ENCODE measurements at places on chromosomes 7 and 10. TPM values are rescaled to one million over a fixed set of nuclear protein-coding genes. Genes with fewer than 3 reads are reported as not detected.

SFTPA1 gene
- not detected for total RNA-seq

DNA sequence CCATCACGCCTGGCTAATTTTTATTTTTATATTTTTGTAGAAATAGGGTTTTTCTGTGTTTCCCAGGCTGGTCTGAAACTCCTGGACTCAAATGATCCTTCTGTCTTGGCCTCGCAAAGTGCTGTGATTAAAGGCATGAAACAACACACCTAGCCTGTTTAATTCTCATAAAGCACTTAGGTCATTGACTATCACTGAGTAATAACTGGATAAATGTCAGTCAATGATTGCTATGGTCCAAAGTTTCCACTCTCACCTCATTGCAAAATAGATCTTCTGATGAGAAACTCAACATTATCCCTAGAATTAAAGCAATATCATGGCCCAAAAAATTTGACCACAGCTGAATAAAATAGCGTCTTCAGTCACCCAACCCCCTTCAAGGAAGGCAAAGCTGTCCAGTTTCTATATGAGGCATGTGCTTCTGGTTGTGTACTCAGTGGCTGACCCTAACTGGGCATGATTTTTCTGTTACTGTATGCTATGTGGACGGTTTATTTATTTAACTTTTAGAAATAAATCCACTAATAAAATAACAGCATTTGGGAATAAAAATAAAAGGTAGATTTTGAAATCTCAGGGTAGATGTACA, 86.5 kb upstream of the LRRN3 start:
- no peak for DNase-seq

DNA sequence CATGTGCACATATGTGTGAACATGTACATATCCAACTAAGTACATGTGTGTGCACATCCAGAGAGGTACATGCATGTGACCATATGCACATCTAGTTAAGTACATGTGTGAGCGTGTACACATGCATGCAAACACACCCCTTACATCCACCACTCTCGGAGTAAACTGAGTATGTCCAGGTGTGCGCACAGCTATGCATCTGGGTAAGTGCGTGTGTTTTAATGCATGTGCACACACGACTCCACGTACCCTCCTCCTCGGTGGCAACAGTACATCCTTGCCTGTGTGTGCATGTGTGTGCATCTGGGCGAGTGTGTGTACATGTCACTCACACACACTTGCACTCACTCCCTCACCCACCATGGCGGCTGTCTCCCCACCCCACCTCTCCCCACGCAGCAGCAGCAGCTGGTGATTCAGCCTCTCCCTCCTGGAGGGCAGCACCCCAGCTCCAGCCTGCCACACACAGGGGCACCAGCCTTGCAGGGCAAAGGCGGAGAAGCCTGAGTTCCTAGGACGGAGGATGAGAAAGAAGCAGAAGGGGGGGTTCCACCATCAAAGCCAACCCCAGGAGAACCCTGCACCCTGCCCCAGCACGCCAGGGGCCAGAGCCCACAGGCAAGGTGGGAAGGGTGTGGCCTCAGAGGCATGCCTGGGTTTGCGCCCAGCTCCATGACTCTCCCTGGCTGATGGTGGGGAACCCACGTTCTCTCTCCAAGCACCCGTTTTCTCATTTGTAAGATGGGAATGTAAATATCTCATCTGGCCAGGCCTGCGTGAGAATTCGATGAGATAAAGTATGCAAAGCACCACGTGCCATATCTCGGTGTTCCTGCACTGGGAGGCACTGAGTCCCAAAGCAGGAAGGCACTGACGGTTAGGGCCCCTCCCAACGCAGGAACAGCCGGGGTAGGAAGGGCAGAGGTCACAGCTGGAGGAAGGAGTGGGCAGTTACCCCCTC, 27.7 kb upstream of the DNAAF5 start:
- no peak for DNase-seq

DNA sequence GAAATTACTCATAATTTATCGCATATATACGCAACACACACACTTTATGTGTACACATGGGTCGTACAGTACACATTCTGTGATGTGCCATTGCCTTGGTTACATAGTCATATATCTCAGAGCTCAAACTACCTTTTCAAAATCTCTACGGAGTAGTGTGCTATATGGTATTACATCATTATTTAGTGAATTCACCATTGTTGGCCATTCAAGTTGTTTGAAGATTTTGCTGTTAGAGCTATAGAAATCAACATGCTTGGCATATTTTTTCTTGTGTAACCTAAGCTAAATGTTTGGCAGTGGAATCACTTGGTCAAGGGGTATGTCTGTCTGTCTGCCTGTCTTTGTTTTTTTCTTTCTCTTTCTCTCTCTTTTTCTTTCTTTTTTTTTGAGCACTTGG, 42.0 kb upstream of the MMD2 start:
- no peak for DNase-seq

- DNase-seq, result peak; percentile 53
These were observed 132.6 kb downstream of the DNAJB6 start for GRCh38 chr7:157469181-157470016.

DNA sequence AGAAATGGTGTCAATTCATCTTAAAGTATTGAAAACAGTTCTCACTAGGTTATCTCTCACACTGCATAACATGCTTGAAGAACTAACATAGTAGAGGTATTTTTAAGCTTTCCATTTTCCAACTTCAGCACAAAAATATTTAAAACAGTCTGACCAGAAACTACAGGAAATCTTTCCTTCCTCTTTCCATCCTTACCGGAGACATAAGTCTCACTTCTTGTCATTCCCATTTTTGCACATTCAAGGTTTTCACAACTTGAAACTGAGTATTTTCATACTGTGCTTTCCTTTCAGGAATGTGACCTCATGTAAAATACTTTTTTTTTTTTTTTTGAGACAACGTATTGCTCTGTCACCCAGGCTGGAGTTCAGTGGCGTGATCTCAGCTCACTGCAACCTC, 45.2 kb downstream of the ARHGAP12 start:
- DNase-seq, result no peak

TMEM196 gene
- total RNA-seq, result 0.21 TPM

GRCh38 chr7:105788816-105789349, 87.5 kb downstream of the ATXN7L1 start:
- no peak for DNase-seq

GRCh38 chr7:25617673-25618072, 389.4 kb upstream of the NPVF start:
- DNase-seq, result no peak

DNA sequence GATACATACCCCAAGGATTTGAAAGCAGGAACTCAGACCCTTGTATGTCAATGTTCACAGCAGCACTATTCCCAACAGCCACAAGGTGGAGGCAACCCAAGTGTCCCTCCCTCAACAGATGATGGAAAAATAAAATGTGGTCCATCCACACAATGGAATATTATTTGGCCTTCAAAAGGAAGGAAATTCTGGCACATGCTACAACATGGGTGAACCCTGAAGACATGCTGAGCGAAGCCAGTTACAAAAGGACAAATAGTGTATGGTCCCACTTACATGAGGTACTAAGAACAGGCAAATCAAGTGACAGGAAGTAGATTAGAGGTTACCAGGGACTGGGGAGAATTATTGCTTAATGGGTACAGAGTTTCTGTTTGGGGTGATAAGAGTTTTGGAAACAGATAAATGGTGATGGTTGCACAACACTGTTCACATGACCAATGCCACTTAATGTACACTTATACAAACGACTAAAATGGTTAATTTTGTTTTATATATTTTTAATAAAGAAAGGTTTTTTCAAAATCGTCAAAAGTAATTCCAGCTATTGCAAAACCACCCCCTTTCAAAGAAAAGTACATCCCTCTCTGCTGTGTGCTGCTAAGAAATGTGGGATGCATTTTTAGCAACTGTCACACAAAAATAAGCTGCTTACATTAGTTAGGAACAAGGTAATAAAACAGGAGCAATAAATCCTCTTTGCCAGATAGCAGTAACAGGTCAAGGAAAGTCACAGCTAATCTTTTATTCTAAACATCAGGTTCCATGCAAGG, 85.7 kb downstream of the GRB10 start:
- no peak for DNase-seq

GRCh38 chr7:83546586-83546985, 102.4 kb downstream of the SEMA3E start:
- DNase-seq, result no peak

DNA sequence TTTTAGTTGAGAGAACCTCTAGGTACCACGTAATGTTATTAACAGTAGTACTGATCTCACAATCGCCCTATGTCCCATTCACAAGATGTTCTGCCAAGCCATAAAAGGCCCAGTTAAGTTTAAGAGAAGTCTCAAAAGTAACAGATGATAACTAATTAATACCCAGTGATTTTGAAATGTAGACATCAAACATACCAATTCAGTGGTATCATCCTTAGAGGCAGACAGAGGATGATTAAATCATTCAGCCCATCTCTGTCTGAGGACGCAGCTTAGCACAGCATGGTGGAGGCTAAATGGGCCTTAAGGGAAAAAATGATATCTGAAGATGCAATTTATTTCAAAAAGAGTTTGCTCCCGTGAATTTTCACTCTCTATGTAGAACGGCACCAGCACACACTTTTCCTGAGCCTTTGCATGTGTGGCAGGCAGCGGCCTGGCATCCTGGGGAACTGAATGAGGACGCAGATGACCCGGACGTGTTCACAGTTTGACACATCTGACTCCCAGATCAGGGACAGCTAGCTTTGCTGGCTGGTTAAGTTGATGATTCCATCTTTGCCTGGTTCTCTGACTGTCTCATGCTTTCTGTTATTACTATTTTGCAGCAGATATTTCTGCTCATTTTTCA, 13.4 kb downstream of the EGFR start:
- no peak for DNase-seq

LOXL4 gene
- 1.4 TPM for total RNA-seq

- DNase-seq, result no peak
These were observed 8.5 kb downstream of the CNOT4 start for GRCh38 chr7:135501402-135501801.

DNA sequence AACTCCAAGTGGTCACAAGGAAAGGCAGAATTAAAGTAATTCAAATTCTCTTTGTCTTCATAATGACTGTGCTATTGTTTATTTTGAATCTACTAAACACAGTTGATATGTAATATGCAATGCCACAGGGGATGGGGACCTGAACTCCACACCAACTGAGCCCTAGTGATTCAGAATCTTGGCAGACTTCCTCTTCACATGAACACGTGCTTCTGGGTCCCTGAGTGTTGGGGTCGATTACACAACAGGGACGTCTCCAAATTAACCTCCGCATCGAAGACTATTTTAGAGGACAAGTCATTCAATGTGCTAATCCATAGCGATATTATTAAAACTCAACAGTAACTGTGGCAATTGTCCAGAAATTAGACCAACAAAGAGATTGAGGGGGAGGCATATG, 95.3 kb upstream of the CARD11 start:
- no peak for DNase-seq

GRCh38 chr7:25891591-25891990, 260.4 kb upstream of the NFE2L3 start:
- no peak for DNase-seq

GRCh38 chr10:48517911-48518811, 86.7 kb downstream of the ARHGAP22 start:
- DNase-seq, result no peak

ITPRID1 gene
- 0.18 TPM for total RNA-seq

- DNase-seq, result no peak
These were observed 117.6 kb downstream of the DOCK4 start for GRCh38 chr7:112088484-112089016.

DNA sequence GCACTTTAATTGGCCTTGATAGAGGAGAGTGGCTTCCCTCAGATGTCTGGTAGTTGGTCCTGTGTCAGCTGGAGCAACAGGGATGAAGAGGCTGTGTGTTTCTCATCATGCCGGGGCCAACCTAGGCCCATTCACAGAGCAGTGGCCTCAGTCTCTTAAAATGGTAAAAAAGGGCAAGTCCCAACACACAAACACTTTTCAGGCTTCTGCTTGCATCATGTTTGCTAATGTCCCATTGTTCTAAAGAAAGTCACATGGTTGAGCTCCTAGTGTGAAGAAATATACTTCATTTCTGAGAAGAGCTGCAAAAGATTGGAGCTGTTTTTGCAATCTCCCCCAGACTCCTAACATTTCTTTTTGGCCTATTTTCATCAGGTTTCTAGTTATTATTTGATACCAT, 40.6 kb upstream of the RBAK start:
- no peak for DNase-seq

- no peak for DNase-seq
These were observed 29.7 kb upstream of the PLEKHA1 start for GRCh38 chr10:122344741-122345258.

DNA sequence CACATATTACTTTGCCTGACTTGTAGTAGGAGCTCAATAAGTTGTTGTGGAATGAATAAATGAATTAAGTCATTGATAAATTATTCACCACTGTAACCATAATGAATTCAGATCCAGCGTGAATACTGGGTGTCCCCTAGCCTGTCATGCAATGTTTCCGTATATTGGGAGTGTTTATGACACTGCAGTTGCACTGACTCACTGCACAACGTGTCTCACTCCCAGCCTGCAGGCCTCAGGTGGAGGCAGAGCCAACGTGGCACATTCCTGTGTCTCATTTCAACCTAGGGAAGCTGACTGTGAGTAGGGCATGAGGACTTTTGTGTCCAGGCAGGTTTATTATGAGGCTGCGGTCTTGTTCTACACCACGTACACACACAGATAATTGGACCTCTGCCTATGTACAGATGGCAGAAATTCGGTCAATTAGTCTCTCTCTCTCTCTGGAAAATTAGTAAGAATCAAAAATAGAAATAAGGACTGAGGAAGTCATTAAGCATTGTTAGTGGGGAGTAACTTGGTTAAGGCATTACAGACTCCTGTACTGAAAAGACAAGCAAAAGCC, 299.1 kb upstream of the IGFBP3 start:
- DNase-seq, result no peak

GRCh38 chr7:91050677-91051076, 213.6 kb upstream of the FZD1 start:
- no peak for DNase-seq

ZNF425 gene
- total RNA-seq, result 4.6 TPM

DNA sequence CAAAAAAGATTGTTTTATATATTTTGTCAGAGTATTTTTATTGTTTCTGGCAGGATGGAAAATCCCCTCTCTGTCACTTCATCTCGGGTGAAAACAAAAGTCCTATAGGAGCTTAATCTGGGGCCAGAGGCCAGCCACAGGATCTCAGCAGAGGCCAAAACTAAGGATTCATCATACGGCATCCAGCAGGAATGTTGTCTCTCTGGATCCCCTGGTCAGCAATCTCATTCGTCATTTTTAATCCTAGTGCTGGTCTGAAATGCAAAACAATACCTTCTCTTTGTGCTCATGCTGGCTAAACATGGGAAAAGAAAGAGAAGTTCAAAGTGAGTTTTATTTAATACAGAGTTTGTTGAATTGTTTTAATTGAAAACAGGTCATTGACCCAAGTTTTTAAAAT, 482.5 kb upstream of the AUTS2 start:
- DNase-seq, result peak; percentile 11

MOGAT3 gene
- total RNA-seq, result 0.52 TPM

HEPACAM2 gene
- total RNA-seq, result not detected

C10orf95 gene
- 0.30 TPM for total RNA-seq

AGR2 gene
- not detected for total RNA-seq

GRCh38 chr10:86402283-86402941, 35.8 kb upstream of the GRID1 start:
- DNase-seq, result peak; percentile 61

RSPH10B gene
- total RNA-seq, result not detected

SERPINE1 gene
- 3.4 TPM for total RNA-seq
